Left hindlimb (tissue), 1 donor: ENCODE measurements at places on chromosomes 2 and 18.

- no peak for DNase-seq
These were observed 99.5 kb upstream of the RNU4ATAC start for GRCh38 chr2:121431214-121431613.

- no peak for DNase-seq
These were observed 23.9 kb downstream of the NOL10 start for GRCh38 chr2:10665833-10666232.

GRCh38 chr2:180781276-180781675, 199.1 kb upstream of the UBE2E3 start:
- no peak for DNase-seq

- DNase-seq: no peak
These were observed 127.6 kb upstream of the HNMT start for GRCh38 chr2:137836671-137837070.

- no peak for DNase-seq
These were observed 6.5 kb downstream of the GPC1 start for GRCh38 chr2:240441993-240442411.

DNA sequence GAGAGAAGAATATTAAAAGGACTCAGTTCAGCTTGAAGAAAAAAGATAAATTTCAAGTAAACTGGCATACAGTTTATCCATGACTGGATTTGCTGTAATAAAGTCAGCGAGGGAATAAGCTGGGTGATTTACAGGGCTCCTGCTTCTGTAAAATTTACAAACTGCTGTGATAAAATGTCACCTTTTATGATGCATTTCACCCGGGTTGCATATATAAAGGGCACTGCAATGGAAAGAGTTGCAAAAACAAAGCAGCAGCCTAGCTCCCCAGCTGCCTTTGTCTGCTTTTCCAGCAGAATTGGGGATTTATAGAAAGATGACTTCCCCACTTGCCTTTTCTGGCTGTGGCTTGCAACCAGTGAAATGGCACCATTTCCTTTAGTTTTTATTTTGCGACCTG, 132.5 kb upstream of the LHCGR start:
- DNase-seq: no peak

GRCh38 chr18:53850902-53851301, 373.6 kb downstream of the MBD2 start:
- DNase-seq: no peak

DNA sequence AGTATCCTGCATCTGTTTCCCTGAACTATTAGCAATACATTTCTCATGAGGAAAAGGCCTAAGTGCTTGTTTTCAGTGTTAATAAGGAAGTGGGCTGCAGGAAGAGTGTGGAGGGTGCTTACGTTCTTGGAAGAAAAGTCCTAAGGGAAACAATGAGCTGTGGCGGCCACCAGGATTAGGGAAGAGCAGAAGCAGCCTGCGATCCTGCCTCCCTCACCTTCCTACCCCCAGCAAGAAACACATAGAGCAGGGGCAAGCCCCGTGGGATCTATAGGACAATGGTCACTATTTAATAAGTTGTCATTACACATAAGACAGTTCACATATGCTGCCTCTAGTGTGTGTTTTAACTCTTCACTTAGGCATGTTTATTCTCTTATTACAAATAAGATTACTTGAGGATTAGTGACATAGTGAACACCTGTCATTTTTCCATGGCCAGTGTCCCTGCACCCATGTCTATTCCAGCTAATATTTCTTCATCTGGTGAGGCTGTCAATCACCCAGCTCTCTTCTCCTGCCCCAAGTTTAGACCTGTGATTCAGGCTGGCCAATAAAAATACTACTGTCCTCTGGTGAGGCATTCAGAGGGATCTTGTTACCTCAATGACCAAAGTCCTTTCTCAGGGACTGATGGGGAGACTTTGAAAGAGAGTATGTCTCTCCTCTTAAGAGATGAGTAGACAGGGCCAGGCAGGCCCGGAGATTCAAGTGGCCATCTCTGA, 510.9 kb upstream of the CELF4 start:
- DNase-seq: no peak

DNA sequence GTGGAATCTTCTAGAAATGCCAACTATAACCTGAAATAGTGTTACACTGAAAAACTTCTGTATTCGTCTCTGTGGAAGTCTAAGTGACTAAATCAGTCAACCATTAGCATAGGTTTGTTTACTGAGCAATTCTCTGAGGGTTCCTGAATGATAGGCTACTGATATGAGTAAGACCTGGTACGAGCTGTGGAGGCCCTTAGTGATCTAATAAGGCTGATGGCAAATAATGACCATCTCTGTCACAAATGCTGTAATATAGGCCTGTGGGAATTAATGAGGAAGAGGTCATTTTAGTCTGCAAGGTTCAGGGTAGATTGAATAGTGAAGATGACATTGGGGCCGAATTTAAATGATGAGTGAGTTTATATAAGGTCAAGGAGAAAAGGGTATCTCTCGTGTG, 82.5 kb downstream of the MGAT5 start:
- no peak for DNase-seq

DNA sequence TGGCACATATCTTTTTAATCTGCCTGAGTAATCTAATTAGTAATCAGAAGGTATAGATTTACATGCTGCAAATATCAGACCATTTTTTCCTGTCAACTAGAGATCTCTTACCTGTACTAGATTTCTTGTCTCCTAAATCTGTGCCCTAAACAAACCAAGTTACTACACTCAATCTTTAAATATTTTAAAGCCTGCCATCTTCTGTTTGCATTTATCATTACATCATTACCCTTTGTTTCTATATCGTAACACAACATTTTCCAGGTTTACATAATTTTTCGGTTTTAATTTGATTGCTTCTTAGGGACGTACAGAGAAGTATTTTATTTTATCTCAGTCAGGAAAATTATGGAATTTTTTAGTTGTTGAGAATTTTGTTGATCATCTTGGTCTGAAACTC, 25.7 kb downstream of the PSMA8 start:
- no peak for DNase-seq

- no peak for DNase-seq
These were observed 181.8 kb downstream of the RAD51AP2 start for GRCh38 chr2:17336458-17336857.

GRCh38 chr2:199223791-199224190, 233.9 kb downstream of the SATB2 start:
- DNase-seq: no peak

DNA sequence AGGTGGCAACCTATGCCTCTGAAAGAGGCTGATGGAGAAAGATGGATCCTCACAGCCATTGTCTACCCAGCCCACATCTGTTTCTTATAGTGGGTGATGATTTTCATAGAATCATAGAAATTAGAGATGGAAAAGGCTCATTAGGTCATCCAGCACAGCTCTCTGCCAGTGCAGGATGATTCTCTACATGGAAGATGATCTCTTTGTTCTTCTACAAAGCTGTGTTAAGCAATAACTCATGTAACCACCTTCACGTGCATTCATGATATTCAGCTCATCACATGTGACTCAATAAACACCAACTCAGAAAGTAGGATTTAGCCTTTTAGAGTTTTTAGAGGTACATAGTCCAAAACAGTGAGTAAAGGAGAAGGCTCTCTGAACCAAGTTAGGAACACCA, 539.4 kb upstream of the ID2 start:
- no peak for DNase-seq

DNA sequence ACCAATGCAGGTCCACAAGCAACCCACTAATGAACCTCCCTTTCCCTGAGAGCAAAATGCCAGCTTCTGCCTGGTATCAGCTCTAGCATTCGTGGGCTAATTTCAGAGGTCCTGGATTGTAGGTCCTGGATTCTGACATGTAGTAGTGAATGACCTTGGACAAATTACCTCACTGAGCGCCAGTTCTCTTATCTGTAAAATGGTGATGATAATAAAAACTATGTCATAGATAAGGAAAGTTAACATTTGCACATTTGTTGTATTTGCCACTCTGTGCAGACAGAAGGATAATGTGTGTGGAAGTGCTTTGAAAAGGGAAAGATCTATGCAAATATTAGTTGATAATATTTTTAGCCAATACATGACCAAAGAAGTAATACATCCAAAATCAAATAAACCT, 4.1 kb upstream of the TET3 start:
- no peak for DNase-seq

DNA sequence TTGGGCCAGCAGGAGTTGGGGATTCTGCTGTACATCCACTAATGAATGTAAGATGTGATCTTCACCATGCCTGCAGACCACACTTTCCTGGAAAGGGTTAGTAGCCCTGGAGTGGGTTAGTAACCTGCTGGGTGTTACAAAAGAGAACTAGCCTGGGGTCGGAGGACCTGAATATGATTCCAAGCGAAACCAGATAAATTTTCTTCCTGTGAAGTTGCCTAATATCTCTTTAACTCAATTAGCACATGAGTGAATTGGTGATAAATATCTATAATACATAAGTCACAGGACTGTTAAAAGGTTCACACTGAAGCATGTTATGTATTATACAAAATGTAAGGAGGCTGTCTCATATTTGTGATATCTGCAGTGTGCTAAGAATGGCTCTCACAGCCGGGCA, 291.0 kb downstream of the CNTNAP5 start:
- no peak for DNase-seq

DNA sequence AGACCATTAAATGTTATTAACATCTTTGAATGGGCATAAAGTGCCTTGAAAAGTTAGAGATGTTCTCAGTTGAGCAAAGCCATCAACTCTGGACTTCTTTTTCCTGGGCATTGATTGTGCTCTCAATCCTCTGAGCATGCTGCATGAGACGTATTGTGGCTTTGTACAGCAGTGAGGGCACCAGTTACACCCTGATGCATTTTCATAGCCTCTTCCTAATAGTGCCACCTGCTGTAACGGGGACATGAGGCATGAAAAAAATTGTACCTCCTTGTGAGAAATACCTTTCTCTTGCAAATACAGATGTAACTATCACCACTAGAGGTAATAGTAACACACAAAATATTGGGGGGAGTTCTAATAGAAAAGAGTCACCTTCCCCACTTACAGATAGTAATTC, 697.5 kb downstream of the TMEM182 start:
- no peak for DNase-seq

DNA sequence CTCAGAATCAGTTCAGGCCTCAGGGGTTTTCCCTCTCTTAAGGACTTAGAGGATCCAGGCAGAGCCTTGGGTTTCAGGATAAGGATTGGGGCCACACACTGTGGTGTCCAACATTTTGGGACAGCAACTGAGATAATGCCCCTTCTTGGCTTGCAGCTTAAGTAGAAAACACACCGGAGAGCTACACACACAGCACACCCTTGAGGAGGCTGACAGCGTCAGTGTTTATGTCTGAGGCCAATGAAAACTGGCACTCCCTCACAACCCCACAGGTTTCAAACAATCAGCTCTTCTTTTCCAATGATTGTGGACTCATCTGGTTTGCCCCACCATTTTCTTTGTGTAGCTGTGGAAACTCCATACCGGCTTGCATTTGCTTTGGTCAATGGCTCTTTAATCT, 257.7 kb downstream of the CDCA7 start:
- no peak for DNase-seq

DNA sequence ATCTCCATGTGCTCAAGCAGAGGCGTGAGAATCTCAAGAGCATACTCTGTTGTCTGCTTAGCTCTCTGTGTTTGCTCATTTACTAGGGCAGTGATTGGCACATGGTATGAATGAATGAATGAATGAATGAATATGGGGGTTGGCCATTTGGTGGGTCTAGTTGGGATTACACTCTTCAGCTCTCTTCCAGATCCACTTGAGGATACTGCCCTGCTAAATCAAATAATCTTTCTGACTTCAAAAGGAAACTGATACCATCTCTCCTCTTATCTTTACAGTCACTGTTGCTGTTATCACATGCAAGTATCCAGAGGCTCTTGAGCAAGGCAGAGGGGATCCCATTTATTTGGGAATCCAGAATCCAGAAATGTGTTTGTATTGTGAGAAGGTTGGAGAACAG, 1.9 kb downstream of the IL36G start:
- DNase-seq: no peak
